Uterus (tissue), 4 donors: ENCODE measurements at places on chromosomes 6 and 20.

DNA sequence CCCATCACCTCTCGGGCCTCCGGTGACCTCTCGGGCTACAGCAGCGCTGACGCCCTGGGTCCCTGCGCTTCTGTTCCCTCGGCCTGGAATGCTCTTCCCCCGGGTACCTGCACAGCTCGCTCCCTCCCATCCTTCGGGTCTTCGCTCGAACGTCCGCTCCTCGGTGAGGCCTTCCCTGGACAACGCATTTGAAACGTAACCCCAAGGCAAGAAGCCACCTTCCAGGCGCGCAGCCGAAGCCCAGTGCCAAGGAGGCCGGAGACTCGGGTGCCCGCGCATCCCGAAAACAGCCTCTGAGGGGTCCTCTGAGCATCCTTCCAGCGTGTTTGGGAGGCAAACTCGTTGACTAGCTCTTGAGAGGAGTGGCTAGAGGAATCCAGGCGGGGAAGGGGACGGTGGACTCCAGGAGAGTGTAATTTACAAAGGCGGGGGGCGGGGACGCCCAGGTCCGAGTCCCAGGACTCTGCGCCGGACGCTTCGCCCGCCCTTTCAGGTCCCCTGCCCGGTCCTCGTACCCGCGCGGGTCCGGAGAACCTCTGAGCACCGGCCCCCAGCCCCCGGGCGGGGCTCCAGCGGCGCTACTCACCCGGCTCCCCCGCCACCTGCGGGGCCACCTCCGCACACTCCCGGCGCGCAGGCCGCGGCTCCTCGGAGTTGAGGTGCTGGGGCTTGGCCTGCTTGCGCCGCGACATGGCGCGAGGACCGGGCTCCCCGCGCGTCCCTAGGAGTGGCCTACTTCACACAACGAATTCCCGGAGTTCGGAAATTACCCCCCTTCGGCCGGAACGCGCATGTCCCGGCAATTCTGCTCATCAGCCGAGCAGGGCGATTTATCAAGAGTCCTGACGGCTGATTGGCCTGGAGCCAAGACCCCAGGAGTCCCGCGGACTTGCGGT lies 86.8 kb downstream of the ZFP64 start:
- no peak for DNase-seq

GRCh38 chr6:137827411-137827940 lies 39.6 kb upstream of the TNFAIP3 start:
- no peak for DNase-seq

DNA sequence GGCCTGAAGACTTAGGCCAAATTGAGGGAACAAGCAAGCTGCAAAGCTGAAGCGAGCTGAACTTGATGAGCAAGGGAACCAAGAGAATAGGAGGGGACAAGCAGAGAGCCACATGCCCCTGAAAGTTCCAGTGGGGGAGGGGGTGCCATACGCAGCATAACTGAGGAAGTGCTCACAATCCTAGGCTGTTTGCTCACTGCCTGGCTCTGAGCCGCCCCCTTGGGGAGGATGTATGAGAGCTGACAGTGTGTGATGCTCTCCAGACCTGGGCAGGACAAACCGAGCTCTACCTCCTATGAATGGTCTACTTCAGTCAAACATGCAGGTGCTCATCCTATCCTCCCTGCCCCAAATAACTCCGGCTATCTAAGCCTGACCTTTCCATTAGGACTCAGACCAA lies 52.1 kb downstream of the FAXC start:
- DNase-seq: no peak

DNA sequence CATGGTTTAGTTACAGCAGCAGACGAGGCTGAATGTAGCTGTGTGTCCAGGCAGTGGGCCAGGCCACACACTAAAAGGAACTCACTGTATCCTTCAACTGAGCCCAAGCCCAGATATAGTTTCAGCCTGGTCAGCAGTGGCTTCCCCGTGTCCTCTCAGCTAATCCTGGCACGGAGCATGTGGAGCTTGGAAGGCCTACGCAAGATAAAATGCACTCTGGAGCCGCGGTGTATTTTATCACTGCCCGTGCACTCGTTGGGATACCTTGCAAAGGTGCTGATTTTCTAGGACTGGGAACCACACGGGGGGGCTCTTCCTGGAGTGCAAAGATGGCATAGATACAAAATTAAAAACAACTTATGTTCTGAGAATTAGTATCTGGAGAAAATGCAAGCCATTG lies 48.4 kb upstream of the IYD start:
- DNase-seq: no peak

GRCh38 chr6:10230531-10230930 lies 184.3 kb downstream of the TFAP2A start:
- DNase-seq: no peak

GRCh38 chr6:109182578-109182977 lies 87.3 kb downstream of the CEP57L1 start:
- no peak for DNase-seq

DNA sequence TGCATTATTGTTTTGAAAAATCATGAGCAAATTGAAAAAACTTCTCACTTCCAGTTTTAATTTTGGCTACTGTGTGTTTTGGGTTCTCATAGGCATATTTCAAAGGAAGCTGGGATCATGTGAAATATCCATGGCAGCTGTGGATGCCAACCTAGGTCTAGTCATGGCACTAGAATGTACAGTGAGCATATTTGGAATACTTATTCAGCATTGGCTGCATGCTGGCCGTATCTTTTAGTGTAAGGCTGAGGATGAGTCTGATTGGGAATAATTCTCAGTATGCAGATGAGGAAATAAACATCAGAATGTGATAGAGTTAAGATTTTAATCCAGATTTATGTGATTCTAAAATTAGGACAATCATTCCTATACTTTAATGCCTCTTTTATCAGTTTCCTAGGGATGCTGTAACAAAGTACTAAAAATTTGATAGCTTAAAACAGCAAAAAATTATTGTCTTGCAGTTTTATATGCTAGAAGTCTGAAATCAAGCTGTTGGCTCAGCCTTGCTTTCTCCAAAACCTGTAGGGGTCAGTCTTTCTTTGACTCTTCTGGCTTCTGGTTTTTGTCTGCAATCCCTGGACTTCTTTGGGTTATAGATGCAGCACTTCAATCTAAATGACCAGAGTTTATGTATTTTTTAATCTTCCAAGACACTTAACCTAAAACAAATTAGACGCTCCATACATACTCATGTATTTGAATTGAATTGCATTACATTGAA lies 37.7 kb upstream of the DEFB112 start:
- DNase-seq: no peak

- DNase-seq: no peak
Measured at GRCh38 chr6:90485635-90486277, 101.1 kb downstream of the MAP3K7 start.

DNA sequence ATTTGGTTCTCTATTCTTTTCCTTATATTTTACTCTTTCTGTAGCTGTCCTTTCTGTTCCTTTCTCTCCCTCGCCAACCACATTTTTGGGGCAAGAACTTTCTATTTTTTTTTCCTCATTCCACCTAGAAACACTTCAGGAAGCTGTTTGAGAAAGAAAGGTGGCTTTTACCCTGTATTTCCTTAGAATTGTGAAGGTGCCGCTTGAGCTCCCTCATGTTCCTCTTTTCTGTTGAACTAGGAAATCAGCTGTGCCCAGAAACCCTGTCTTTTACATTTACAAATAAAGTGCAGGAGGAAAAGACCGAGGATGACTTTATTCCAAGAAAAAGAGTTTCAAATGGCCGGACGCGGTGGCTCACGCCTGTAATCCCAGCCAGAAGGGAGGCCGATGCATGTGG lies 38.2 kb downstream of the OR2B2 start:
- DNase-seq: no peak

GRCh38 chr6:21265730-21266044 lies 327.9 kb upstream of the SOX4 start:
- DNase-seq: no peak

DNA sequence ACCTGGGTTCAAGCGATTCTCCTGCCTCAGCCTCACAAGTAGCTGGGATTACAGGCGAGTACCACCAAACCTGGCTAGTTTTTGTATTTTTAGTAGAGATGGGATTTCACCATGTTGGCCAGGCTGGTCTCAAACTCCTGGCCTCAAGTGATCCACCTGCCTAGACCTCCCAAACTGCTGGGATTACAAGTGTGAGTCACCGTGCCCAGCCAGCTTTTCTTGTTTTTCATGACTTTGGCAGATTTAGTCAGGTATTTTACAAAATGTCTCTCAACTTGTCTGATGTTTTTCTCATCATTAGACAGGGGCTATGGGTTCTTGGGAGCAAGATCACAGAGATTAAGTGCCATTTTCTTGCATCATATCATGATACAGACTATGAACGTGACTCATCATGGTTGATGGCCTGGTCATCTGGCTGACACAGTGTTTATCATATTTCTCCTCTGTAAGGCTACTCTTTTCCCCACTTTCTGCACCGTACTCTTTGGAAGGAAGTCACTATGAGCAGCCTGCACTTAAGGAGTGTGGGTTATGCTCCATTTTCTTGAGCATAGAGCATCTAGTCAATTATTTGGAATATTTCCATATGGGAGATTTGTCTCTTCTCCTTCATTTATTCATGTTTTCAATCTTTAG lies 67.8 kb downstream of the RNF182 start:
- DNase-seq: no peak
